H9 (cell line): ENCODE measurements at places on chromosomes 4 and X.

DNA sequence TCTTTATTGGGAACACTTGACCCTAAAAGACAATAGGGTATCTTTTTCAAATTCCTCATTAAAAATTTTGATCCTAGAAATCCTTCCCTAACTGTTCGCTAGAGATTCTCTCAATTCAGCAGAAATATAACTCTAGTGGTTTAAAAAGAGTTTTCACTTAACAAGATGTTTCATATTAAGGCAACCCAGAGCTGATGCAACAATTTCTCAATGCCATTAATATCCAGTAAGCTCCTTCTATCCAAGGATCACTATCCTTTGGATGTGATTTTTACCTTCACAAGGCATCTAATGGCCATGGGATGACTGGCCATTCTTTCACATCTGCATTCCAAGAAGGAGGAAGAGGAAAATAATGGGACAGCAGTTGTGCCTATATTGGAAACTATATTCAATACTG is 183.4 kb downstream of the ANKRD50 start:
- no peak for DNase-seq

- no peak for DNase-seq
Measured at GRCh38 chr4:129437347-129437746, 341.4 kb downstream of the C4orf33 start.

- peak; percentile 94 for DNase-seq
Measured at GRCh38 chr4:3318561-3319021, 25.8 kb downstream of the RGS12 start.

DNA sequence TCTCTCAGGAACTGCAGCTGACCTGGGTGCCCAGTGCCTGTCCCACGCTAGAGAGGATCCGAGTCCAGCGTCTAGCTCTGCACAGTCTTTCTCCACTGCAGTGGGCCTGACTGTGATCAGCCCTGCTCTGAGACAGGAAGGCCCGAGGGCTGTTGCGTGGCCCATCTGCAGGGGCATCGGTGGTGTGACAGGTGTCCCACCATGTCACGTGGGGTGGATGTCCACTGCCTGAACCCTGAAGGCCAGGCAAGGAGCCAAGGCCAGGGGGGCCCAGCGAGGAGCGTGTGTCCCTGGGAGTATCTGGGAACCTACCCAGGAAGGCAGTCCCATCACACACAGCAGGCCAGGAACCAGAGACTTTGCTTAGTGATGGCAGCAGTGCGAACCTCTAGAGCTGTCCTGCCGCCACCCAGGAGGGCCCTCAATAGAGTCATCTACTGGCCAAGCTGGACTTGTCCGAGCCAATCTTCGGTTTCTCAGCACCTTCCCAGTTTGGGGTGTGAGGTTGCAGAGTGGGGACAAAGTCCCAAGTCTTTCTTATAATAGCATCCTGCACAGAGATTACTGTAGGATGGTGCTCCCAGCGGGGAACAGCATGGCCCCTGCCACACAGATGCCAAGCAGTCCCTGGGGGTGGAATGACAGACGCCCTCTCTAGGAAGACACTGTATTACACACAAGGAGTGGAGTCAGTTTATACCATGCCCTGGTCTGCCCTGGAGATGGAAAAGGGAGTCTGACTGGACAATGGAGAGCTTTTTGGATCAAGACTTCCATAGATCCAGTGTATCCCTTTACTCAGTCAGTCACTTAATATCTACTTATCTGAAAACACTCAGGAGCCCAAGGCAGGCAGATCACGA is 38.3 kb downstream of the DCTD start:
- no peak for DNase-seq
